Heart left ventricle (tissue), 16 donors: ENCODE measurements at places on chromosomes 3 and 15. TPM values are rescaled to one million over a fixed set of nuclear protein-coding genes. Genes with fewer than 3 reads are reported as not detected.
A peak's percentile ranks its signal among the peaks of the same experiment; 100 is the strongest.

DNA sequence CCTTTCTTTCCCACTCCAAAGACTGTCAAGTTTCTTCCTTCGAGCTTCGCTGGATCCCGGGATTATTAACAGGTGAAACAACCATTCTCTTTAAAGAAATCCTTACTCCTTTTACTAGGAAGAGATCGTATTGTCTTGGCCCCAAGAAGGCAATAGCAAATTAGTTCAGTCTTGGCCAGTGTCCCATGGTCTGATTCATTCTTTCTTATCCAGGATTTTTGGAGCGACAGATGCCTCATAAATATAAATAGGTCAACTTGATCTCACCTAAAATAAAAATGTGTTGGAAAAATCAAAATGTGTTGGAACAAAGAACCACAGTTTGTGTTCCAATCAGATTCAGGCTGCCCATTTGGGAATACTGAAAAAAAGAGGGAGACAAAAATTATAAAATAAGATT, 140.1 kb upstream of the TMEM108 start:
- no peak for DNase-seq

DNA sequence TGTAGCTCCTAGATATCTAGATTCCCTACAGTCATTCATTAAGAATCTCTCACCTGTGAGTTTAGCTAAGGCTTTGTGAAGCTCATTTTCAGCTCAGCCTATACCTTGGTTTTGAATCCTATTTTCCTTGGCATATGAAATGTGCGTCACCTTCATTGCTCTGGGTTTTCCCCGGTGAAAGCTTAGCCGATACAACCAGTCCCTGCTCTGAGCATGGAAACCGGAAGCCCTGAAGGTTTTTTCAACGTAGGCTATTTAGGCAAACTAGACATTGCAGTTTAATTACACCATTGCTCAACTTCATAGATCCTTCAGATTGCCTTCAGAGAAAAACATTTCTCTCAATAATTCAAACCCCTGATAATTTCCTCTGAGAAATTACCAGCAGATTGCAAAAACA, 206.8 kb upstream of the TPRG1 start:
- DNase-seq, result no peak

MYH15 gene
- 0.08 TPM for total RNA-seq

GOLGA6A gene
- total RNA-seq, result not detected

DNA sequence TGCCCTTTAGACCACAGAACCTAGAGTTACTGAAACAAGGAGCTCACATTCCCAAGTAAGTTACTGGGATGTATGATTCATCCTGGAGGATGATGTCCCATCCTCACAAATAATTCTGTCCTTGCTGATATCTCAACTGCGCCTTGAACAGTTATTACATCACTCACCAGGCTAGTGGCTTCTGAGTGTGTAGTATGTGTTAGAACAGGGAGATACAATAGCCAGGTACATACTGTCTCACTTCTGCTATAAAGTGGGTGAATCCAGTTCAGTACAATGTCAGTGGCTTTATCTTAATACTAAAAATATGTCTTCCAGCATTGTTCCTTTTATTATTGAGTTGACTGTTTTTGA, 483.2 kb upstream of the FRG2C start:
- DNase-seq, result no peak

- DNase-seq, result peak; percentile 40
These were observed 226.0 kb upstream of the GOLGA6L4 start for GRCh38 chr15:84009616-84010015.

DNA sequence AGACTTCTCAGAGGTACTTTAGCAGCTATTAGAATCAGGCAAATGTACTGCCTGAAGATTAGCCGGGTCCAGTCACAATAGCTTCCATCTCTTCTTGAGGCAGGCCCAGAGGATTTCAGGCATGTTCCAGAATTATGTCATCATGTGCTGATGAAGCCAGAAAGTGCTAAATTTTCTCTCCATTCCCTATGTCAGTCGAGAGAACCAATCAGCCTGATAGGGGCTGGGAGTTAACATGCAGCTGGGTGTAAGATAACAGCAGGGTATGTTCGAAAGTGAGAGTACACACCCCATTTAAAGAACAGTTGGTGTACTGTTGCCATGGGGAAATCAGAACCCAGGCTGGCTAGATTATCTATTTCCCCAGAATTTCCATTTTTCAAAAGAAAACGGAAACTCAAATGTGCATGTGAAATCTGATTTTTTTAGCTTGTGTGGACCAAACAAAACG, 48.7 kb downstream of the MYH15 start:
- no peak for DNase-seq

- DNase-seq, result no peak
These were observed 43.2 kb downstream of the TMEM39A start for GRCh38 chr3:119420196-119420595.

GRCh38 chr15:35907511-35907910, 361.5 kb upstream of the DPH6 start:
- DNase-seq, result no peak
